ENCODE measurements at places on chromosomes 6 and 20.

- peak; percentile 5 for DNase-seq
These were observed 20.9 kb downstream of the DLL1 start for GRCh38 chr6:170269846-170270541.

- no peak for DNase-seq
These were observed 138.0 kb upstream of the EEF1E1 start for GRCh38 chr6:8240301-8240700.

DNA sequence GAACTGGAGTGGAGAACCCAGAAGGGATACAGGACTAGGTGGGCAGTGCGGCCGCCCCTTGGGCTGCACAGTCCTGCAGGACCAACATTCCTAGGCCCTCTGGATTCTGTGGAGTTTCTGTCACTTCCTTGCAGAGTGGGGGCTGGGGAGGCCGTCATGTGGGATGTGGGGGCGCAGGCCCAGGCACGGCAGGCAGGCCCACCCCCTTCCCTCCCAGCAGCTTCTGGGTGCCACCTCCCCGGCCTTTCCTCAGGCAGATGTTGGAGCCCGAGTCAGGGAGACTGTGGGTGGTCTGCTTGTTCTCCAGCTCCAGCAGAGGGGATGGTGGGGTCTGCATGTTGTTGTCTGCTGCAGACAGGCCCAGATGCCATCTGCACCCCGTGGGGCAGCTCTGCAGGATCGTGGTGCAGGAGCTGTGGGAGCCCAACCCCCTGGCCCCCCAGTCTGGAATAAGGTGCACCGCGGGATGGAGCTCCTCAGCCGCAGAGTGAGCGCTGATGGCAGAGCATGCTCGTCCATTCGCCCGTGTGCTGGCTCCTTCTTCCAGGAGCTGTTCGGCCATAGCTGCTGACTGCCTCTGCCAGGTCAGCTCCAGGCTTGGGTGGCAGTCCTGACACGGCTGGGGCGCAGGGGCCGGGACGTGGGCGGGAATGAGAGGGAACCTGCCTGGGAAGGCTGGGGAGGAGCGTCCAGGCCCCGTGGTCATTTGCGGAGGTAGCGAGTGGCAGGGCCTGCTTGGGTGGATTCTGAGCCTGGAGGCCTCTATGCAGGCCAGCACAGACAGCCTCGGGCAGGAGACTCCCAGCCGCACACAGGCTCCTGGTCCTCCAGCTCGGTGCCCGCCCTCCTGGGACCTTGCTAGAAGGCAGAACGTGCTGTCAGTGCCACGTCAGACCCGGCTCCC lies 18.1 kb downstream of the SLC17A9 start:
- no peak for DNase-seq

- no peak for DNase-seq
These were observed 50.1 kb downstream of the MARCKS start for GRCh38 chr6:113907102-113907815.

DNA sequence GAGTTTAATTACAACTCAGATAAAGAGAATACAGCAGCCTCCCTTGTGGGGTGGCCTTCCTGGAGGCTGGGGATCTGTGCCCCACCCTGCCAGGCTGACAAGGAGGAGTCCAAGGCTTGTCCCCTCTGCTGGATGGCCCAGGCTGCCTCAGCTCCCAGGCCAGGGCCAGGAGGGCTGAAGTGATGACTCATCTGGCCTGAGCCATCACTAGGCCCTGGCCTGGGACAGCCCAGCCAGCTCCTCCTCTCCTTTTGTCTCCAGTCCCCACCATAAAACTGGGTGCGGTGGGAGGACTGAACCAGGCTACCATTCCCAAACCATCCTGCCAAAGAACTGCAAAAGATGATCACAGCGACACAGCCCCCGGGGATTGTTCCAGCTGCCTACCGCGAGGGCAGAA lies 15.0 kb downstream of the GRM4 start:
- no peak for DNase-seq

DNA sequence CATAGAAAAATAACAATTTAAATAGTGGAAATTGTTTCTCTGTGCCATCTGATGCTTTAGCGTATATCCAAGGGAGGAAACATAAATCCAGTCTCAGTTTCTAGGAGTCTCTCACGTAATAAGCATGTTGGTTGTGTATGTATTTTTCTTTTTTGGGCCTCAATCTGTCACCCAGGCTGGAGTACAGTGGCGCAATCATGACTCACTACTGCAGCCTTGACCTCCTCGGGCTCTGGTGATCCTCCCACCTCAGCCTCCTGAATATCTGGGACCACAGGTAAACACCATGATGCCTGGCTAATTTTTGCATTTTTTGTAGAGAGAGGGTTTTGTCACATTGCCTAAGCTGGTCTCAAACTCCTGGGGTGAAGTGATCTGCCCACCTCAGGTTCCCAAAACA lies 78.6 kb upstream of the PLN start:
- no peak for DNase-seq

DNA sequence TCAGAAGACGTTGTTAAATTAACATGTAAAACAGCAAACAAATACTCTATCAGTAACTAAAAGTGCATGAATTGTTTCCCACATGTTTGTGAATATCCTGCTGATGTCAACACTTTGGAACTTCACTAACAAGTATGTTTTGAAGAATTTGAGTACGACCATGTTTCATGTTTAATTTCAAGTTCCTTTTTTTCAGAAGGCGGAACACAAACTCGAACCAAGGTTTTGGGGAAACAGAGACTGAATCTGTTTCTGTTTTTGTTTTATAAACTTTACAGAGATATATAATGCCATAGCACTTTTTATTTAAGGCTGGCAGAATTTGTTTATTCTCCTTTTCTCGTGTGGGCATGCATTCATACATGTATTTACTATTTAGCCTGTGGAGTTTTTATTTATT lies 509.3 kb upstream of the CITED2 start:
- no peak for DNase-seq

DNA sequence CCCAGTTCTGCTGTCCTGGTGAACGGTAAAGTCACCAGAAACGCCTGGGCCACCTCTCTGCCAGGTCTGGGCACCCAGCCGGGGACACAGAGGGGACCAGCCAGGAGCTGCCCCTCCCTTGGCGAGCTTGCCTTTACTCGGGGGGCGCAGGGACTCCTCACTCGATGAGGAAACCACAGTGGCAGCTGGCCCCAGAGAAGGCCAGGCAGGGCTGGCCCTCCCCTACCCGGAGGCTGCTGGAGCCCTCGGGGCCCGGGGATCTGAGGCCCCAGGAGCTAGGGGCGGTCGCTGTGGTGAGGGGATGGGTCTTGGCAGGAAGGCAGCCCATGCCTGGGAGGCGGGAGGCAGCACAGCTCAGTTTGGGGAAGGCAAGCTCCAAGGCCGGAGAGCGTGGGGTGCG lies 80.4 kb upstream of the SLCO4A1 start:
- no peak for DNase-seq

DNA sequence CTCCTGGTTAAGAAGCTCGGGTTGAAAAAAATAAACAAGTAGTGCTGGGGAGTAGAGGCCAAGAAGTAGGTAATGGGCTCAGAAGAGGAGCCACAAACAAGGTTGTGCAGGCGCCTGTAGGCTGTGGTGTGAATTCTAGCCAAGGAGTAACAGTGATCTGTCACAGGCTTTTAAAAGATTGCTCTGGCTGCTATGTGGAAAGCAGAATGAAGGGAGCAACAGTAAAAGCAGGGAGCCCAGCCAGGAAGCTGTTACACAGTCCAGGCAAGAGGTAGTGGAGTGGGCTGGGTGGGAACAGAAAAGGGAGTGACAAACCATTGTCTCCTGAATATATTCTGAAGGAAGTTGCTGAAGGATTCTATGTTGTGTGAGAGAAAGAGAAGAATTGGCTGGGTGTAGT lies 2.0 kb downstream of the HFE start:
- DNase-seq: no peak

- no peak for DNase-seq
These were observed 396.8 kb downstream of the CDKAL1 start for GRCh38 chr6:20931093-20931492.

DNA sequence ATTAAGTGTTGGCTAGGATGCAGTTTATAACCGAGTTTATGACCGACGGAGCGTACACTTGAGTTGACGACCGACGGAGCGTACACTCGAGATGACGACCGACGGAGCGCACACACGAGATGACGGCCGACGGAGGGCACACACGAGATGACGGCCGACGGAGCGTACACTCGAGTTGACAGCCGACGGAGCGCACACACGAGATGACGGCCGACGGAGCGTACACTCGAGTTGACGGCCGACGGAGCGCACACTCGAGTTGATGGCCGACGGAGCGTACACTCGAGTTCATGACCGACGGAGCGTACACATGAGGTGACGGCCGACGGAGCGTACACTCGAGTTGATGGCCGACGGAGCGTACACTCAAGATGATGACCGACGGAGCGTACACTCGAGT lies 119.8 kb downstream of the HUS1B start:
- no peak for DNase-seq

GRCh38 chr6:89260310-89260709 lies 43.2 kb upstream of the GABRR1 start:
- DNase-seq: no peak

- DNase-seq: peak; percentile 74
These were observed 195.7 kb upstream of the KCNK16 start for GRCh38 chr6:39518221-39518620.

DNA sequence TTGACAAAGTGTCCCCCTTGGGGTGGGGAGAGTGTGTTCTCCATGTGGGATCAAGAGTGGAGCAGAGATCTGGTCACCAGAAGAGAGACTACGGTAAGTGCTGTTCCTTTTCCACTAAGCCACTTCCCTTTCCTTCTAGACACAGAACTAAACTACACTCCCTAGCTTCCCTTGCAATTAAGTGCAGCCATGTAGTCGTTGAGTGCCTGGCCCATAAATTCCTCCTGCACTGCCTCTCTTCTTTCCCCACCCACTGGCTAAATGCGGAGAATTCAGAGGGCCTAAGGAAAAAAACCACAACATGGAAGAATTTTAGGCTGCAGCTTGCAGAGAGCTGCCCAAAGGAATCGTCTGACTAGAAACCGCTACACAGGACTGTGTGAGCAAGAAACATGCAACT lies 1.5 kb downstream of the WDR27 start:
- peak; percentile 51 for DNase-seq

DNA sequence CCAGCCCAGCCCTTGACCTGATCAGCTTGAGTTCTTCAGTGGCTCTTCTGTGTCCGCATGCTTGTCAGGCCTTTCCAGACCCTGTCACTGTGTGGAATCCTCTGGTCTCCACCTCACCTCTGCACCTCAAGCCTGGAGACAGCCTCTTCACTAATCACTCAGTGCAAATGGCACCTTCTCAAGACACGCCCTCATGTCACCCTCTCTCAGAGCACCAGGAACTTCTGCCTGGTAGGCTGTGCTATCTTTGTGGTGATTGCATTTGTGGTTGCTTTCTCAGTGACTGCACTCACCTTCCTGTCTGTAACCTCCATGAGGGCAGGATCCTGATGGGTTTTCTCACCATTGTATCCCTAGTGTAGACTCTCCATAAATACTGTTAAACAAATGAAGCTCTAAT lies 435.2 kb upstream of the CDH4 start:
- DNase-seq: no peak

DNA sequence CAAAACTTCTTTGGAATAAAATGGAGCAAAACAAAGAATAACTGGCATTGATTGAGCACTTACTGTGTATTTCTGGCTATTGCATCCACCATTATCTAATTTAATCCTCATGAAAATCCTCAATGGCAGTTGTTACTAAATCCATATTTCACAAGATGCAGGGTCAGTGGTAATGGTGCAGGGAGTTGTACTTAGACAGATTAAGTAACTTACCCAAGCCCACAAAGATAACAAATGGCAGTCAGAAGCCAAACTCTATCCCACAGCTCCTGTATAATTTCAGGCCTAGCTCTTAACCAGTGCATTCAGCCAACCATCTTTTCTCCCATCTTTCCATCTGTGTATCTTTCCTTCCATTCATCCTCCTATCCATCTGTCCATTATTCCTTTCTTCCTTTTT lies 29.3 kb upstream of the SSTR4 start:
- no peak for DNase-seq

DNA sequence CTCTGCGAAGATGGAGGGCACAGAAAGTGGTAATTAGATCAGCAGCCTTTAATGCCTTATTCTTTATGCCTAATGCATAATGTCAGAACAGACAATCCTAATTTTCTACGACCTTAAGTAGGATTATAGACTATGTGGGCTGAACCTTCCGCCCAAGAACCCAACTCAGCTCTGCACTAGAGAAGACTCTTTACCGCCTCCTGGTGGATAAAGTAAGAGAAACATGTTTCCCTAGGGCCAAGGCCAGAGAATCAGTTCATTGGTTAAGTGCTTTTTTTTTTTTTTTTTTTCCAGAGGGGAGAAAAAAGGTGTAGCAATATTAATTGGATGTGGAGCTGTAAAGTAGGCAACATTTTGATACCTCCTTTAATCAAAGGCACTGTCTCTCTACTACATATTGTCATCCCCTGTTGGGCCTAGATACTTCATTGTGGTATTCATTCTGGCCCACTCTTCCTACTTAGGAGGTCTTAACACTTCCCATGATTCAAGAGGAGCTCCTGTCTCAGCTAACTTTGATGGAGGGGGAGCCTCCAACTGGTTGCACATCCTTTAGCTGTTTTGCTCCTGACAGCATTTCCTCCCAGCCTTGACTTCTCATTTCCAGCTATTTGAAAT lies 124.9 kb upstream of the NRN1 start:
- peak; percentile 4 for DNase-seq

DNA sequence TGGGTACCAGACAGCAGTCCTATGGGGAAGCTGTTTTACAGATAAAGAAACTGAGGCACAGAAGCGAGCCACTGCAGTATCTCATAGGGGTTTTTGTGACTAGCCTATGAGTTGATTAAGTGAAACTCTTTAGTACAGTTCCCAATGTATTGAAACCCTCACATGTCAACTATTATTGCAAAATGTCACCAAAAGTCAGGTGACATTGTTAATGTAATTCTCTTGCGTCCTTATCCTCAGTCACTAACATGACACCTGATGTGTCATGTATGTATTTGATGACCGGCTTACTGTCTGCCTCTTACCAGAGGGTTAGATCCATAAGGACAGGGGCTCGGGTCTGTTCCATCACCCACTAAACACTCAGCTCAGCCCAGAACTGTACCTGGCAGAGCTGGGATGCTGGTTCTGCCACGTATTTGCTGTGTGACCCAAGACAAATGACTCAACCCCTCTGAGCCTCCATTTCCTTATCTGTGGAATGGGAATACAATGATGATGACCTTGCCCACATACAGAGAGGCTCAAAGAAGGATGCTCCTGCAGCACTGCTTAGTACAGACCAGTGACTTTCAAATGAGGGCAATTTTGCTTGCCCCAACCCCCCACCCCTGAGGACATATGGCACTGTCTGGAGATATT lies 32.9 kb downstream of the PREX1 start:
- no peak for DNase-seq

DNA sequence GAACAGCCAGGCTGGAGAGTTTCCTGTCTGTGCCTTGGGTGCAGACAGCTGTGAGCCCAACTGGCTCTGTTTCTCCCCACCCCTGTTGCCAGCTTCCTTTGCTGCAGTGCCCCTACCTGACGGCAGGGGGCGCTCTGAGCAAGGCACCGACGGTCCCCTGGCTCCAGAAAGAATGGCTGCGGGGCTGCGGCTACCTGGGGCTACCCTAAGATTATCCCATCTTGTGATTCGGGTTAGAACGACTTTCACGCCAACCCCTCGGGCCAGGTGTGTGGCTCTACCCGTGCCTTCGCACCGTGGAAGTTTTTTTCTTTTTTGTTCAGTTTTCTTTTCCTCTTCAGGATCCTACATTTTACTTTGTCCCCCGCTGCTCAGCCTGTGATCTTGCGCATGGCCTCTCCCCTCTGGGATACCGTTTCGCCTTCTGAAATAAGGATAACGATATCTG lies 33.4 kb upstream of the AAR2 start:
- peak; percentile 50 for DNase-seq

- peak; percentile 29 for DNase-seq
These were observed 401.1 kb downstream of the SAMD5 start for GRCh38 chr6:147909640-147910039.

- DNase-seq: peak; percentile 3
These were observed 54.7 kb upstream of the GGTLC1 start for GRCh38 chr20:24043294-24043693.

GRCh38 chr20:8094850-8095249 lies 37.2 kb upstream of the PLCB1 start:
- DNase-seq: peak; percentile 27

Data from fibroblast of skin of scalp (primary cell).